Muscle of back (tissue), 13 donors: ENCODE measurements at places on chromosomes 1 and 21. TPM values are rescaled to one million over a fixed set of nuclear protein-coding genes. Genes with fewer than 3 reads are reported as not detected.

The PTPN22 gene
- 0.18 TPM for polyA plus RNA-seq

GRCh38 chr1:165671526-165671925 lies 26.8 kb downstream of the ALDH9A1 start:
- no peak for DNase-seq

DNA sequence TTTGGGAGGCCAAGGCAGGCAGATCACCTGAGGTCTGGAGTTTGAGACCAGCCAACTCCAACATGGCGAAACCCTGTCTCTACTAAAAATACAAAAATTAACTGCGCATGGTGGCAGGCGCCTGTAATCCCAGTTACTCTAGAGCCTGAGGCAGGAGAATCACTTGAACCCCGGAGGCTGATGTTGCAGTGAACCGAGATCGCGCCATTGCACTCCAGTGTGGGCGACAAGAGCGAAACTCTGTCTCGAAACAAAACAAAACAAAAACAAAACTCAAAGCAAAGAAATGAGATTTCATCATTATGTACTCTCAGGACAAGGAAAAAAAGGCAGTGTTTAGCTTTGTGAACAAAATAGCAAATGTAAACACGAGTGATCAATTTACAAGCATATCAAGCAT lies 61.0 kb downstream of the LAMC2 start:
- no peak for DNase-seq

The GJA4 gene
- polyA plus RNA-seq, result 38.5 TPM

The AMY1C gene
- polyA plus RNA-seq, result not detected

- DNase-seq, result no peak
Measured at GRCh38 chr1:6162773-6163172, 17.3 kb downstream of the CHD5 start.
